Effector CD4-positive, alpha-beta T cell (primary cell): ENCODE measurements at places on chromosomes 13 and 19.

GRCh38 chr19:45069056-45069455, 7.2 kb downstream of the ZNF296 start:
- DNase-seq = no peak

DNA sequence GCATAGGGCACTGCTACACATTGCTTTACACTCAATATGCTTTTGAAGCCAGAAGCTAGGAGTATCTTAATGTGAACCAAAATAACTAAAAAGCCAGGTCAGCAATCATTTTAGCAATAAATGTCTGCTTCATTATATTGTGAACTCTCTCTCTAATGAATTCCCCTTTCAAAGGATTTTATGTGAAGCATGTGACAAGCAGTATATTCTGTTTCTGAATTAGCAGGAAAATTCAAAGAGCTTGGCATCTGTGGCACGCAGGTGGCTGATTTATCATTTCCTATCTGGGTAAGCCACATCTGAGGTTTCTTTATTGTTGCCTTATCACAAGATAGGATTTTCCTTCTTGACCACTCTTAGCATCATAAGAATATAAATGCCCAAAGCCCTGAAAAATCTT, 56.8 kb upstream of the KLF12 start:
- DNase-seq = no peak

GRCh38 chr13:112103961-112104880, 37.3 kb downstream of the SOX1 start:
- no peak for DNase-seq

- peak; percentile 30 for DNase-seq
Observed at GRCh38 chr19:2507109-2507508, 31.2 kb downstream of the GADD45B start.

GRCh38 chr19:37763488-37763887, 15.9 kb downstream of the ZNF573 start:
- DNase-seq = no peak

DNA sequence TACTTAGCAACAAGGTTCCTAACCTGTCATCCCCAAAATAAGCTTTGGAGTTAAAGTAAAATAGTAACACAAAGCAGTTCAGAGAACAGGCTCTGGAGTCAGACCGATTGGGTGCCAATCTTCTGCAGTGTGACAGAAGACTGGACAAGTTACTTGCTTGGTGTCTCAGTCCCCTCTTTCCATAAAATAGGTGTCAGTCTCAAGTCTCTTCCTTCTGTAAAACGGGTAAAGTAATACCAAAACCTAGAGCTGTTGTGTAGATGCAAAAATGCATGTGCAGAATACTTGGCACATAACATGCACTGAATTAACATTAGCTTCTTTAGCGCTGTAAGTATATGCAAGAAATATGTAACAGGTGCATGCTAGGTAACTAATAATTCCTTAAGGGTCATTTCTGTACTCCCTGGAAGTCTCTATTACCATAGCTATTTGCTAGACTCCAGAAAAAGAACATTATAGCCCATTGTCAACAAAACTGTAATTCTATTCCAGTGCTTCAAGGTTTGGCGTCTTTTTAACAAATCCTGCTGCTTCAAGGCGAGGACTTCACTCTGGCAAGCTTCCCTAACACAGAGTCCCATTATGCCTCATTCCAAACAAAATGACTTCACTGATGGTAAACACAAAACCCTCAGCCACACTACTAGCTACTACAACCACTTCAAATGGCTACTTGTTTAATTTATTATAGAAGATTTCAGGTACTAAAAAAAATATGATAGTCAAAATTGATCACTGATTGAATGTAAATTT, 32.8 kb downstream of the ELF1 start:
- no peak for DNase-seq

DNA sequence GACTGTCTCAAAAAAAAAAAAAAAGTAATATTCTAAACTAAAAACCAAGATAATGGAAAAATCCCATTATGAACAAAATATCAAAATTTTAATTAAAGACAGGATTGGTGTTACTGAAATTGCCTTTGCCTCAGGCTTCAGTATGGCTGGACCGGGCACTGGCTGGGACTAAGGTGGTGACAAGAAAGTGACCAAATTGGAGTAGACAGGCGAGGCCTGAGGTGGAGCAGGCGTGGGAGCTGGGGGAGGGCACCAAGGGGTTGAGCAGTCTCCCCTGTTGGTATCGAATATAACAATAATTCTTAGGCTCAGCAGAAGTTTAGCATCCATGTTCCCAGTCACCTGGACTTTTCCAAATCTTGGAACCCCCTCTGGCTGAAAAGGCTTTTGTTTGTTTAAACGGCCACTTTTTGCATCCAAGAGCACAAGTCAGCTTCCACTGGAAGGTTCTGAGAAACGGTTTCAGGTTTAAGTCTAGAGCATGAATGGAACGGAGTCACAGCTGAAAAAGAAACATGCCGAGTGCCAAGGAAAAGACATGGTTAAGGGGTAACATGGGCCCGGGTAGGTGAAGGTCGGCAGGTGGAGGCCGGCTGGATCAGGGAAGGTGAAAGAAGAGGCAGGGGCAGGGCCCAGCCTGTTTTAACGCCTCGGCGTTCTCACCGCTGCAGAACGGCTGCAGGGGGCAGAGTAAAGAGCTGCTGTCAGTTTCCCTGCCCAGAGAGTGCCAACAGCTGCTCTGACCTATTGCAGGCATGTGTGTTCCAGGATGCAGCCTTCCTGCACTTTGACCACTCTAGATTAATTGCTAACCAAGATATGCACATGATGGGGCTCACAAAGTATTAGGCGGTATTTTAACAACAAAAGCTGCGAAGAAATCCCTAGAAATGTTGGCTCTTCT, 104.4 kb downstream of the TM9SF2 start:
- DNase-seq = peak; percentile 31

DNA sequence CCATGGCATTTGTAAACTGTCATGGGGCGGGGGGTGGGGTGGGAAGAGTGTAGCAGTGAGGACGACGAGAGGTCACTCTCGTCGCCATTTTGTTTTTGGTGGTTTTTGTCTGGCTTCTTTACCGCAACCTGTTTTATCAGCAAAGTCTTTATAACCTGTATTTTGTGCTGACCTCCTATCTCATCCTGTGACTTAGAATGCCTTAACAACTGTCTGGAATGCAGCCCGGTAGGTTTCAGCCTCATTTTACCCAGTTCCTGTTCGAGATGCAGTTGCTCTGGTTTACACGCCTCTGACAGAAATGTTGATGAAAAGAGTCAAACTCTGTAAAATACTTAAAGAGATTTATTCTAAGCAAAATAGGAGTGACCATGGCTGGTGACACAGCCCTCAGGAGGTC, 852.0 kb downstream of the DACH1 start:
- no peak for DNase-seq

- DNase-seq = no peak
Observed at GRCh38 chr13:106373989-106374572, 161.4 kb downstream of the EFNB2 start.

DNA sequence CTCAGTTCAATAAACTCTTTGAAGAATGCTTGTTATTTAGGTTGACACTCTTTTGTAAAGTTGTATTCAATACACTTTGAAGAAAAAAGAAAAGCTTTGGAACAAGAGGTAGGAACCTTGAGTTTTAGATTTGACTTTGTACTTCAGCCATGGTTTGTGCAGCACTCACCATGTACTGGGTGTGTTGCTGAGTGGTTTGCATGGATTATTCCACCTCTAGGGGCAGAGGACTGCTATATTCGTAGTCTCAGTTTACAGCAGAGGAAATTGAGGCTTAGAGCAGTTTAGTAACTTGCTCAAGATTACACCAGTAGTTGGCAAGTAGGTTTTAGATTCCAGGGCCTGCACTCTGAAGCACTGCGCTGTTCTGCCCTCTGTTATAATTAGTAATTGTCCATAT, 68.8 kb downstream of the DNAJC3 start:
- DNase-seq = no peak

GRCh38 chr13:48429886-48430285, 17.0 kb upstream of the LPAR6 start:
- DNase-seq = no peak

- DNase-seq = no peak
Observed at GRCh38 chr19:1653300-1653628, 849 bp upstream of the TCF3 start.

GRCh38 chr13:95181586-95181985, 119.7 kb downstream of the ABCC4 start:
- DNase-seq = no peak

DNA sequence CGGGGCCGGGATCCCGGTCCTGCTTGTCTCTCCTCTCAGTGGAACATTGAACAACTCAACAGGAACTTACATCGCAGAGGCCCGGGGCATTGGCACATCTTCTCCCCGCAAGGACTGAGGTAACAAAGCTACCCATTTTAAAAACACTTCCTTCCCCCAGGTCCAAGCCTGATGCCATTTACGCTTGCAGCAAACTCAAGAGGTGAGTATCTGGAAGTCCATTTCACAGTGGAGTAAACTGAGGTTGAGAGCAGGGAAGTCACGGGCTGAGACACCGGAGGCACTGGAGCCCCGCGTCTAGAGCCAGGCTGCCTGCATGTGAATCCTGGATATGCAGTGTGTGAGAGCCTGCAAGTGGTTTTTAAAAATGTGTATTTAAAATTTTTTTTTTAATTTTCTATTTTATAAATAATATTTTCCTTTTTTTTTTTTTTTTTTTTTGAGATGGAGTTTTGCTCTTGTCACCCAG, 492 bp upstream of the PGLYRP1 start:
- no peak for DNase-seq

DNA sequence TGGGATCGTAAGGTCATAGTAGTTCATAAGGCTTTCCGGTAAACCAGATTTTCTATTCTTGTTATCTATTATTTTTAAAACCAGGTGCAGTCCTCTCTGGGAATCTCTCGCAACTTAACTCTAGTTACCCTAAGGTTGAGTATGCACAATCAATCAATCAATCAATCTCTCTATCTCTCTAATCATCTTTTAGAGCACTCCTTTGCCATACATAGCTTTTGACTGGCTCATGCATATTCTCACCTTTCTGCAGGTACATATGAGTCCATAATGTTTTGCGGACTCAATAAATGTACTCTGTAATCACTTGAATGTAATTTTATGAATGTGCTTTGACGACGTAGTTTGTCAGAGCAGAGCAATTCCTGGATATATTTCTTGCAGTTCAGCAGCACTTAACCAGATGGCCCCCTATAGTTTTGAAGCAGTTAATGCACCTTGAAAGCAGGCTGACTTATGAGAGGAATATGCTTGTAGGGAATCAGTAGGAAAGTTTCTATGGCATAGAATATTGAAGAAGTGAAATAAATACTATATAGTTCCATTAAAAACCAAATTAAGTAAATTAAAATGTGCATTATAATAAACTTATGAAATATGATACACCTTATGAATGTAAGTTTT, 524.7 kb downstream of the GPC5 start:
- DNase-seq = no peak

GRCh38 chr13:100842136-100842535, 167.5 kb upstream of the TMTC4 start:
- no peak for DNase-seq

GRCh38 chr13:74253161-74253560, 119.0 kb upstream of the KLF12 start:
- DNase-seq = no peak

DNA sequence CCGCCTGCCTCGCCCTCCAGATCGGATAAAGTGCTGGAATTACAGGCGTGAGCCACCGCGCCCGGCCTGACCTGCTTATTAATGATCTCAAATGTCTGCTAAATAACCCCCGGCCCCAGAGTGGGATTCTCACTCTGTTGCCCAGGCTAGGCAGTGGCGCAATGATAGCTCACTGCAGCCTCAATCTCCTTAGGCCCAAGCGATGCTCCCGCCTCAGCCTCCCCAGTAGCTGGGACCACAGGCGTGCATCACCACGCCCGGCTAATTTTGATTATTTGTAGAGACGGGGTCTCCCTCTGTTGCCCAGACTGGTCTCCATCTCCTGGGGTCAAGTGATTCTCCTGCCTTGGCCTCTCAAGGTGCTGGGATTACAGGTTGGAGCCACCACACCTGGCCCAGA, 626 bp upstream of the ATP5F1D start:
- no peak for DNase-seq

GRCh38 chr13:80250213-80250810, 90.6 kb downstream of the SPRY2 start:
- DNase-seq = no peak

DNA sequence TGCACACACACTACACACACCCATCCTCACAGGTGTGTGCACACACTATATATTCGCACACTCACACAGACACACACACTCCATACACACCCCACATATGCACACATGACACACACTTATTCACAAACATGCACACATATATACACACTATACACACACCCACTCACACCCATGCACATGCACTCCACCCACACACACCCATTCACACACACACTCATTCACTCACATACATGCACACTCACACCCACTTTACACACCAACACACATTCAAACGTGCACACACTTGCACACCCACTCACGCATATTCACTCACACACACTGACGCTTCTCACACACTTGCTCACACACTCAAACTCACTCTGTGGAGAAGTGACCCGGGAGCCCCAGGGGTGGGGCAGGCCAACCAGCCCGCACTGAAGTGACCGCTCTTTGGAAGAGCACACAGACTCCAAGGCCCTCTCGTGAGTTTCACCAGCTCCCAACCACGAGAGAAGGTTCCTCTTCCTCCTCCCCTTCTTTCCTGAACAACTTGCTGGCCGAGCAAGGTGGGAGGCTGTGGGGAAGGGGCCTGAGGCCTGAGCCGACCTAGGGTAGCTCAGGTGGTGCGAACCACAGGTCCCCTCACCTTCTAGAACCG, 86.1 kb upstream of the TM9SF2 start:
- no peak for DNase-seq

- DNase-seq = no peak
Observed at GRCh38 chr13:34521171-34521570, 420.9 kb upstream of the NBEA start.

DNA sequence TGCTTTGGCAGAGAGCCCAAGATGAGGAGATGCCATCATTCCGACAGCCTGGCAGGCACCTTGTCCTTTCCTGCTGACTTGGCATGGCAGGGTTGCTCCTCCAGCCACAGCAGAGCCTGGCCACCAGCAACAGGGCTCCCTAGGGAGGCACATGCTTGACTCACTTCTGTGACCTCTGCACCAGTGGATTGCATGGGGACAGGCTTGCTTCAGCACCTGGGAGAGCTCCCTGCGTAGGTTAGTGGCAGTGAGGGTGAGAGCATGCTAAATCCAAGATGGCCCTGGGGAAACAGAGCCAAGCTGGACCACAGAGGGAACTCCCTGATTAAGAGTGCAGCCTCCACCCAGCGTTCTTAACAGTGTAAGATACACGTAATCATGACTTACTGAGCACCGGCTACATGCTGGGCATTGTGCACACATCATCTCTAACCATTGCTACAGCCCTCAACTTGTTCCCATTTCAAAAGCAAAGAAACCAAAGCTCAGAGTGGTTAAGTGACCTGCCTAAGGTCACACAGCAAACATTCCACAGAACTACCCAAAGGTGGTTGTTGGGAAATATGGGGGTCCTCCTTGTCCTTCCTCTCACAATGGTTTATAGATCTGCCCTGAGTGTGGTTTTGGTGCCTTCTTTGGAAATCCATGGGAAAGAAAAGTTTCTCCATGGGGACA, 116.6 kb upstream of the UQCRFS1 start:
- no peak for DNase-seq

DNA sequence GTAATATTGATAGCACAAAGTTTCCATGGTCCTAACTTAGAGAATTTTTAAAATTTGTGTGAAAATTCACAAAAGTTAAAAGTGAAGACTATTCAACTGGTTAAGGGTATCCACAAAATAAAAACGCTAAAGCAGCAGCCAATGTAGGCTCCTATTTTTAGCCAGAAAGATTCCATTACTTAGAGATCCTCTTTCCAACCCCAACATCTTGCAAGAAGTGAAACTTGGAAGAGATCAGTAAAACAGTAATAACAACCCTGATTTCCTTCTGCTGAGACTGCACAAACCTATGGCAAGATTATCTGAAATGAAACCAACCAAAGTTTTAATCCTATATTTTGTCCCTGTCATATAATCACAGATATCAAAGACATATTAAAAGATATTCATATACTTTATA, 8.5 kb downstream of the TBC1D4 start:
- no peak for DNase-seq
